ENCODE measurements at places on chromosomes 5 and 9. TPM values are rescaled to one million over a fixed set of nuclear protein-coding genes. Genes with fewer than 3 reads are reported as not detected.

- DNase-seq, result no peak
- H3K4me3 ChIP-seq, result no peak overlapping the region
- H3K27me3 ChIP-seq, result no peaks in the 10 kb centered on the region
- H3K27ac ChIP-seq, result no peak overlapping the region
- no peaks in the 10 kb centered on the region for H3K4me1 ChIP-seq
These were observed 66.4 kb upstream of the SUSD1 start for GRCh38 chr9:112241491-112241890.

CTNNAL1 gene
- polyA plus RNA-seq, result 32.8 TPM

GRCh38 chr9:71920456-71921189, 9.2 kb downstream of the C9orf85 start:
- DNase-seq, result no peak
- H3K36me3 ChIP-seq, result no peaks in the 10 kb centered on the region
- no peaks in the 10 kb centered on the region for H3K27me3 ChIP-seq
- no peak overlapping the region for H3K4me3 ChIP-seq
- no peaks in the 10 kb centered on the region for H3K4me1 ChIP-seq

NR6A1 gene
- 1.2 TPM for polyA plus RNA-seq

- no peak overlapping the region for H3K4me3 ChIP-seq
- no peak overlapping the region for H3K27ac ChIP-seq
- DNase-seq, result no peak
- no peaks in the 10 kb centered on the region for H3K27me3 ChIP-seq
These were observed 28.6 kb downstream of the CSF2 start for GRCh38 chr5:132102101-132102701.

GRCh38 chr9:22343218-22343611, 103.4 kb upstream of the DMRTA1 start:
- no peak overlapping the region for H3K4me3 ChIP-seq
- H3K4me1 ChIP-seq, result no peaks in the 10 kb centered on the region
- DNase-seq, result no peak
- H3K36me3 ChIP-seq, result no peaks in the 10 kb centered on the region
- no peak overlapping the region for H3K27ac ChIP-seq
- H3K27me3 ChIP-seq, result no peaks in the 10 kb centered on the region

TRIM32 gene
- polyA plus RNA-seq, result 10.2 TPM

ADAMTSL2 gene
- 0.31 TPM for polyA plus RNA-seq

CSF1R gene
- 0.25 TPM for polyA plus RNA-seq

DNA sequence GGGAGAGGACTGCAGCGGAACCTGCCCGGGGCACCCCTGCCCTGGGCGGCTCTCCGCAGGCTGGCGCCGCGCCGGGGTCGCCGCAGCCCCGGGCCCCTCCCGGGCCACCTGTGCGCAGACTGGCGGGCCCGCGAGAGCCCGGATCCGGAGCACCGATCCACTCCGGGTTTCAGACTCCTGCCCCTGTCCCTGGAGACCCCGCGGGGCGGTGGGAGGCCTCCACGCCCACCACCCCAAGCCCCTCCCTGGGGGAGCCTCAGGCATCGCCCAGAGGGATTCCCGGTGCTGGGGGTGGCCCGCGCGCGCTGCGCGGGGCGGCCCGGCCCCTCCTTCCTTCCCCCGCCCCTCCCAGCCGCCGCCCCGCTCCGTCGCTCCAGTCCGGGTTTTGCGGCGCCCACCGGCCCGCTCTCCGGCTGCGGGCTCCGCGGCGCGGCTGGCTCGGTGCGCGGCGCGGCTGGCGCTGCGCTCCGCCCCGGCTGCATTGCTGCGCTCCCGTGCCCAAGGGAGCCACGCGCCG, at the start of gene UNC5A:
Gene UNC5A (plus strand): TSS at position 479 of the 517 bp plus-strand sequence. CDS start 192 bp downstream, outside the sequence.
- H3K27ac ChIP-seq, result peak within 1 kb of the TSS; percentile 70
- peaks cover 17% of the 10 kb centered on the region for H3K27me3 ChIP-seq
- peak within 1 kb of the TSS; percentile 53 for H3K4me3 ChIP-seq
- H3K4me1 ChIP-seq, result no peaks in the 10 kb centered on the region
- DNase-seq, result peak; percentile 91
- no peaks in the 10 kb centered on the region for H3K36me3 ChIP-seq

- H3K27ac ChIP-seq, result no peak overlapping the region
- DNase-seq, result no peak
- no peaks in the 10 kb centered on the region for H3K36me3 ChIP-seq
- H3K4me3 ChIP-seq, result no peak overlapping the region
These were observed 60.1 kb downstream of the GTF3C4 start for GRCh38 chr9:132730054-132731033.

DNA sequence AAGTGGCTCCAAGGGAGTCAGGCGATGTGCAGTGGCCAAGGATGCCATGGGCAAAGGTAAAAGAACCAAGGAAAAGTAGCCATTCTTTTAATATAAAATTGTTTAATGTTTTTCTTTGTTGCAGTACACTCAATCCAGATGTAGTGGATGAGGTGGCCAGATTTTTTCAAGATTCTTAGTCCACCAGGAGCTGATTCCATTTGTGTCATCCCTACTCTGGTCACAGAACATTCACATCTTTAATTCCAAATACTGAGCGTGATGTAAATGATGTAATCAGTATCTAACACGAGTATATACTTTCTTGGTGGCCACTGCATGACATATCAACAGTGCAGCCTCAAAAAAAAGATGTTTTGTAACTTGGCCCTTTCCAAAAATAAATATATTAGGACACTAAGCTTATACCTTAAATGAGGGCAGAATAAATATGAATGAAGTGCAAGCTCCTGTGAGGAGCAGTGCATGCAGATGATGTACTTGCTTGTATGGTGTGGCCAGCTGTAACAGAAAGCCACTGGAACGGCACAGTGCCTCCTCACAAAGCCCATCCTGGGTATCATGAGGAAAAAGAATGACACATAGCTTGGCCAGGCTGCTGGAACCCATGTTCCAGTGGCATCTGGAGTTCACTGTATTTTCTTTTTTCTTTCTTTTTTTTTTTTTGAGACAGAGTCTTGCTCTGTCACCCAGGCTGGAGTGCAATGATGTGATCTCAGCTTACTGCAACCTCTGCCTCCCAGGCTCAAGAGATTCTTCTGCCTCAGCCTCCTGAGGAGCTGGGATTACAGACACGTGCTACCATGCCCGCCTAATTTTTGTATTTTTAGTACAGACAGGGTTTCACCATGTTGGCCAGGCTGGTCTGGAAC, 6.5 kb upstream of the SPATA24 start:
- H3K36me3 ChIP-seq, result peaks cover 12% of the 10 kb centered on the region
- H3K4me1 ChIP-seq, result peaks cover 17% of the 10 kb centered on the region
- no peak overlapping the region for H3K27ac ChIP-seq
- DNase-seq, result no peak
- H3K4me3 ChIP-seq, result no peak overlapping the region

GRCh38 chr9:26462213-26462612, 430.4 kb downstream of the CAAP1 start:
- no peaks in the 10 kb centered on the region for H3K4me1 ChIP-seq
- no peaks in the 10 kb centered on the region for H3K36me3 ChIP-seq
- no peaks in the 10 kb centered on the region for H3K27me3 ChIP-seq
- no peak overlapping the region for H3K4me3 ChIP-seq
- no peak overlapping the region for H3K27ac ChIP-seq

- H3K36me3 ChIP-seq, result no peaks in the 10 kb centered on the region
These were observed 68.3 kb downstream of the IL6ST start for GRCh38 chr5:55926476-55926875.

GRCh38 chr5:96967400-96967799, 31.5 kb downstream of the LNPEP start:
- no peaks in the 10 kb centered on the region for H3K27me3 ChIP-seq
- 0 out of 2 replicates have a peak overlapping the region, but pooled peaks have one; percentile 30 for H3K27ac ChIP-seq
- H3K4me1 ChIP-seq, result peaks cover 43% of the 10 kb centered on the region

DNA sequence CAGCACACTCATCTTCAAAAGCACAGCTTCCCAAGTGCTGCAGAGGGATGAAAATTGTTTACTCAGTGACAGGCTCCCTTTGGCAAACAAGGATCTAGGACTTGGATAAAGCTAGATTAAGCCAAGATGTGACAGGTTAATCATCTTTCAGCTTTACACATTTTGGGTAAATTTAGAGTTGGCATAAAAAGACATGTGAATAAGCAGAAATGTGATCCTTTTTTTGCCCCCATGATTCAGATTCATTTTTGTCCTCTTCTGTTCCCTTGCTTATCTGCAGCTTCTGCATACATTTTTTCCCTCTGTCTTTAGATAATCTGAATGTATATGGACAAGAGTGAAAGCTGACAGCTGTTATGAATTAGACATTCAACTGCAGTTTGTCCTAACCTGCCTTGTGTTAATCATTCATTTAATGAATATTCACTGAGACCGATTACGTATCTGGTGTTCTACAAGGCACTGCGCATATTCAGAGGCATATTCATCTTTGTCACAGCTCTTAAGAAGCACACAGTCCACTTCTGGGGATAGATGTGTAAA, 19.6 kb downstream of the ADAMTSL1 start:
- H3K4me1 ChIP-seq, result peaks cover 13% of the 10 kb centered on the region
- no peak overlapping the region for H3K4me3 ChIP-seq
- H3K36me3 ChIP-seq, result peaks cover 25% of the 10 kb centered on the region
- DNase-seq, result peak; percentile 26
- no peaks in the 10 kb centered on the region for H3K27me3 ChIP-seq
- H3K27ac ChIP-seq, result peak overlapping the region; percentile 89

GRCh38 chr5:139636207-139636792, 11.8 kb upstream of the CXXC5 start:
- H3K4me1 ChIP-seq, result peaks cover 67% of the 10 kb centered on the region
- H3K4me3 ChIP-seq, result peak overlapping the region; percentile 59
- H3K27ac ChIP-seq, result peak overlapping the region; percentile 83
- peak; percentile 16 for DNase-seq
- H3K36me3 ChIP-seq, result peaks cover 6% of the 10 kb centered on the region

SHROOM1 gene
- polyA plus RNA-seq, result 4.8 TPM

TRIP13 gene
- 24.1 TPM for polyA plus RNA-seq

GDA gene
- not detected for polyA plus RNA-seq

DNA sequence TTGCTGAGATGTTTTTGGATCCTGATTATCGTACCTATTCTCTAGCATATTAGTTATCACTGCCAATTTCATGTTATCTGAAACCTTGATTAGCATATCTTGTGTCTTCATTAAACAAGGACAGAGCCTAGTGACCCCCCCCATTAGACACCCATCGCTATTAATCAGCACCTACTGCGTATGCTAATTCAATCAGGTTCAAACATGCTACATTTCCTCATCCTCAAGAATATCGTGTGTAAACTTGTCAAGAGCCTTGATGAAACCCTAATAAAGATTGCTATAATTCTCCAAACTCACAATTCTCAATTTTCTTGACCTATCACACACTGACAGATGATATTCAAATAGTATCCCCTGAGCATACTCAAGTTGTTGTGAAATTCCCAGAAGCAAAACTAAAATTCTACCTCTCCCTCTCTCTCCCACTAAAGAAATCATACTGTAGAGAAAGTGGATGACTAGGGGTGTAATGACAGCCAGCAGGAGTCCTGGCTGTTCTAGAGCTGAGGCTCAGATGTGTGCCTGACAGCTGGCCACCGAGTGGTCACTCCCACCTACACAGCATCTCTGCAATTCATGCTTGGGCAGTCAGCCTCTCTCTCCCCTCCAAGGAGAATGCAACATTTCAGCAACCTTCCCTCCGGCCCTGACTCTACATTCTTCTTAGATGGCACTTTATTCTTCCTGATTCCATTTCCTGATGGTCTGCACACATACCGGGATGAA, 9.2 kb upstream of the ZNF354A start:
- no peaks in the 10 kb centered on the region for H3K36me3 ChIP-seq
- H3K27ac ChIP-seq, result no peak overlapping the region
- DNase-seq, result no peak
- H3K27me3 ChIP-seq, result no peaks in the 10 kb centered on the region
- H3K4me1 ChIP-seq, result no peaks in the 10 kb centered on the region

IFNA21 gene
- polyA plus RNA-seq, result not detected

GRCh38 chr9:88813638-88814209, 177.5 kb upstream of the S1PR3 start:
- H3K4me3 ChIP-seq, result no peak overlapping the region
- H3K36me3 ChIP-seq, result no peaks in the 10 kb centered on the region
- H3K27ac ChIP-seq, result no peak overlapping the region
- no peak for DNase-seq
- H3K4me1 ChIP-seq, result peaks cover 26% of the 10 kb centered on the region

B4GALT1 gene
- 36.2 TPM for polyA plus RNA-seq

DNA sequence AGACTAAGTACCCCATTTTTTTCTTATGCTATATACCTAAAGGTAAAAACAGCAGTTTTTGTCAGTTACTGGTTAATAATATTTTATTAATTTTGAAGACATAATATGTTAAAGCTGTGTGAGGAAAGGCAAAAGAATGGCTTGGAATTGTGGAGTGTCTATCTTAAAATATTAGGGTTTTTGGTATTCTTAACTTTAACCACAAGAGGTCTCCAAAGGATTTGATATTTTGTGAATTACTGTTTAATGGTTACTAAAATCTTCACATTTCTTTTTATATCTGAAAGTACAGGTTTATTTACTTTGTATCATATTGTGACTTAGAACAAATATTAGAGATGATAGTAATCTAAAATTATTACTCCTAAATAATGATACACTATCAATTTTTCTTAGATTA, 32.0 kb upstream of the DHFR start:
- no peak for DNase-seq
- no peaks in the 10 kb centered on the region for H3K4me1 ChIP-seq
- no peak overlapping the region for H3K4me3 ChIP-seq
- H3K36me3 ChIP-seq, result peaks cover 8% of the 10 kb centered on the region
- H3K27ac ChIP-seq, result no peak overlapping the region
- no peaks in the 10 kb centered on the region for H3K27me3 ChIP-seq

DNA sequence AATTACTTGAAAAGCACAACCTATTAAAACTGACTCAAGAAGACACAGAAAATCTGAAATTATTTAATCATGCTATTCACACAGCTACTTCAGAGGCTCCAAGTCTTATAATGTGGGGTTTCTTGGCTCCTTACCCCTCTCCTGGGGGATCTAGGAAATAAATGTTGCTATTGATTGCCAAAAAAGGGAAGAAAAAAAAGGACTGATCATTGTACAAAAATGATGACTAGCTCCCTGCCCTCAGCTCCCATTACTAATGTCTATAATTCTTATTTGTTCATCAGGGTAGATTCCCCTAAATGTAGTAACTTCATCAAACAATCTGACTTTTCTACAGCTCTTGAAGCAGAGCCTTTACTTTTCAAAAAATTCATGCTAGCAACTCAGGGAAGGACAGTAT, 3.3 kb upstream of the SMC5 start:
- peak overlapping the region; percentile 95 for H3K27ac ChIP-seq
- peaks cover 19% of the 10 kb centered on the region for H3K4me1 ChIP-seq
- no peak for DNase-seq
- no peak overlapping the region for H3K4me3 ChIP-seq
- H3K27me3 ChIP-seq, result no peaks in the 10 kb centered on the region
- H3K36me3 ChIP-seq, result no peaks in the 10 kb centered on the region

- H3K4me1 ChIP-seq, result no peaks in the 10 kb centered on the region
- no peaks in the 10 kb centered on the region for H3K36me3 ChIP-seq
- no peak overlapping the region for H3K4me3 ChIP-seq
- H3K27ac ChIP-seq, result peak overlapping the region; percentile 33
These were observed 32.0 kb upstream of the TMED7 start for GRCh38 chr5:115657881-115658233.

Measured in SK-N-SH (cell line).